ENCODE measurements at places on chromosomes 5 and 9.

DNA sequence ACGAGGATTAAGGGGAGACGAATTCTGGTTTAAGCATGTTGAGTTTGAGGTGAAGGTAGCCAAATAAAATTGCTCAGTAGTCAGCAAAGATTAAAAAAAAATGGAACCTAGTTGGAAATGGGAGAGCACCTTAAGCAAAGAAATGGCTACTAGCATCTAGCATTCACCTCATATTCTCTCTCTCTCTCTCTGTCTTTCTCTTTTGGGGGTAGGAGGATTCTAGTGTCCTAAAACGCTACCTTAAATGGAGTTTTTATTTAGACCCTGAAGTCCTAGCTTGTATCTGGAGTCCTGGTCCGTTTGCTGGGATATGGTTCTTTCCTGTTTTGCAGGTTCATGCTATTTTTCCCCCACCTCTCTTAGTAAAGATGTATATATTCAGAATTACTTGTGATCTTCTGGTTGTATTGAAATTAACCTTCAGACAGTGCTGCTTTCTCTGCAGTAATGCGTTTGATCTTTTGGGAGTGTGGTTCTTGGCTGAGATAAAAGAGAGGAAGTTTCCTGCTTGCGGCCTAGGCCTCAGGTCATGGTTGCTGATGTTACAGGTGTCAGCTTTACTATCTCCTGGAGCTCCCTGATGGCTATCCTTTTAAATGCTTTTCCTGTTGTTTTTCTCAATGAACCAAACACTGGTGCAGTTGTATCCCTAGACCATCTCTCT is 8.0 kb downstream of the TGFBR1 start:
- DNase-seq = no peak

GRCh38 chr9:36029202-36029601 is 7.5 kb upstream of the RECK start:
- DNase-seq = no peak

- no peak for DNase-seq
Measured at GRCh38 chr5:181152406-181152805, 5.0 kb downstream of the OR2V2 start.

DNA sequence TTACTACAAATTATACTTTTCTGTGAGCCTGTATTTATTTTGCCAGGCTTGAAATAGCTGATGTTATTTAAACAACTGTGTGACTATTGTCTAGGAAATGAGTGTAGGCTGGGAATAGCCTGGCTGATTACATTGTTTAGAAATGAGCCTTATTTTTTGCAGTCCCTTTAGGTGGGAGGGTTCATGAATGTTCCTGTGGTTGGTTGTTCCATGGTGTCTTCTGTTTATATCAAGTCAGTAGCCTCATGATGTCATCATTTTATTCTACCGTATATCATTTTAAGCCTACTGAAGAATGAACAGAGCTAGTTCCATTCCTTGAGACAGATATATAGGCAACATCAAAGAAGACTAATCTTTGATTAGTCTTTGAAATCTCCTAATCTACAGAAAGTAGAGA is 53.1 kb downstream of the MAP1B start:
- DNase-seq = no peak

GRCh38 chr9:82890865-82891264 is 172.1 kb downstream of the RASEF start:
- no peak for DNase-seq

GRCh38 chr5:135047347-135047695 is 13.3 kb upstream of the PITX1 start:
- DNase-seq = no peak

GRCh38 chr5:100746730-100747129 is 156.4 kb downstream of the ST8SIA4 start:
- no peak for DNase-seq

DNA sequence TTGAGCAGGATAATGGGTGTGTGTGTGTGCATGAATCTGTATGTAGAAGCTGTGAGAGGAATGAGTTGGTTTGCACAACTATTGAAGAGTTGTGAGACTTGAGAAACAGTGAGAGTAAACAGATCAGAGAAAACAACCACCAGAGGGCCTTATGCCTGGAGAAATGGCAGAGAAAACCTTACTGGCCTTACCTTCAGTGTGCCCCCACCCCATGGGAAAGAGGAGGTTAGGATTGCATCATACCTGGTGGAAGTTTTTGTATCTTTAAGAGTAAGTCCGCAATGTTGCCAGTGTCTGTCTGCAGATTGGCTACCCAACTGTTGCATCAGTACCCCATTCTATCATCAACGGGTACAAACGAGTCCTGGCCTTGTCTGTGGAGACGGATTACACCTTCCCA is 1909.4 kb upstream of the WWC1 start:
- DNase-seq = no peak
